ENCODE measurements at places on chromosomes 6 and 20.

GRCh38 chr6:156557251-156557910, 219.8 kb upstream of the ARID1B start:
- no peak for DNase-seq

GRCh38 chr6:40848038-40848437, 191.0 kb downstream of the UNC5CL start:
- DNase-seq, result no peak

- DNase-seq, result no peak
Measured at GRCh38 chr6:42933205-42933604, 3.9 kb downstream of the CNPY3 start.

DNA sequence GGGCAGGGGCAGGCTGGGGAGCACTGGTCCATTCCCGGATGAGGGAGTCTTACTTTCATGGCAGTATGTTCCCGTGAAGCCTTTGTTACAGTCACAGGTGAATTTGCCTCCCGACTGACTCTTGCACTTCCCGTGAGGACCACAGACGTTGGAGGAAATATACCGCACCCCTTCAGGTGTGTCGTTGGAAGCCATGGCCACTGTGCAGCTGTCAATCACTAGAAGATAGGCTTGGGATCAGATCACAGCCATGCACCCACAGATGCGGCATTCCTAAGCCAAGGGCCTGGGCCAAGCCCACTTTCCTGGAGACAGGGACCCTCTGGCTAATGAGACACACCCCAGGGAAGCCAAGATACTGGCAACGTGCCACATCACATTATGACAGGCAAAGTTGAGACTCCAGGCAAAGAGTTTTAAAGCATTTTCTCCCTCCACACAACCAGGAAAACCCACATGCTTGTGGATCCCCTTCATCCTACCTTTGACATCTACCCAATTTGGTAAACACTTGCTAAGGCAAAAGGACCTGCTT, 26.8 kb downstream of the JAG1 start:
- no peak for DNase-seq

DNA sequence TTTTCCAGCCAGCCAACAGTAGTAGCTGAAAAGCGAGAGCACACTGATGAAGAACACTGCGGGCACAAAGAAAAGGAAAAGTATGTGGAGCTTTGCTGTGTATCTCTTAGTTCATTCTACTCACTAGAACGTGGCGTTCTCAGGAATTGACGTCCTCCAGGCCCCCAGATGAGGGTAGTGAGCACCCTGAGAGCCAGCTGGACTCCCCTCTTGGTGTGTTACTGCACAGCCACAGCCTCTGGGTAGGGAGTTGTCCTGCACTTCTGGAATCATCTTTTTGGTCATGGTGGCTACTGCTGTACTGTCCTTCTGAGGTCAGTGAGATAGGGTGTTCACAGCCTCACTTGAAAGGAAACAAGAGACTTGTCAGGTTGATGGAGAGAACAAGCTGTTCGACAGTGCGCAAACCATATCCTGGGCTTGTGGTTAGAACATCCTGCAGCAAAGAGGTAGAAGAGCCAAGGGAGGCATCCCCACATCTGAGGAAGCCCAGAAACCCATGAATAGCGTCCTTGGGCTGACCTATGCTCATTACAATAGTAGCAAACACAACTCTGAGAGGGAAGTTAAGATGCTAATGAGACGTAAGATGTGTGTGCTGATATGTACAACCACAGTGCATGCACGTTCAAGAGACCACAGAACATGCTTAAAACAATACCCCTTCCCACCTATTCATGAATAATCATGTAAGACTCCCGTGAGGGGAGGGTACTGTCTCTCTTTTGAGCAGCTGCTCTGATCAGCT, 14.6 kb upstream of the HLA-F start:
- DNase-seq, result no peak

DNA sequence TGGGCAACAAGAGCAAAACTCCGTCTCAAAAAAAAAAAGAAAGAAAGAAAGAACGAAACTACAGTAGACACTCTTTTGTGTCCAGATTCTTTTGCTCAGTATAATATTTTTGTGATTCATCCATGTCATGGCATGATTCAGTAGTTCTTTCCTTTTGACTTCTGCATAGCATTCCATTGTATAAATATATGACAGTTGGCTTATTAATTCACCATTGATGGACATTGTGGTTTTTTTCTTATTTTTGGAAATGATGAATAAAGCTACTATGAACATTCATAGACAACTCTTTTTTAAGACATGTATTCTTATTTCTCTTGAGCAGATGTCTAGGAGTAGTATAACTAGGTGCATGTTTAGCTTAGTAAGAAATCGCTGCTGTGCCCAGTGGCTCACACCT, 10.3 kb upstream of the IER3 start:
- peak; percentile 90 for DNase-seq

DNA sequence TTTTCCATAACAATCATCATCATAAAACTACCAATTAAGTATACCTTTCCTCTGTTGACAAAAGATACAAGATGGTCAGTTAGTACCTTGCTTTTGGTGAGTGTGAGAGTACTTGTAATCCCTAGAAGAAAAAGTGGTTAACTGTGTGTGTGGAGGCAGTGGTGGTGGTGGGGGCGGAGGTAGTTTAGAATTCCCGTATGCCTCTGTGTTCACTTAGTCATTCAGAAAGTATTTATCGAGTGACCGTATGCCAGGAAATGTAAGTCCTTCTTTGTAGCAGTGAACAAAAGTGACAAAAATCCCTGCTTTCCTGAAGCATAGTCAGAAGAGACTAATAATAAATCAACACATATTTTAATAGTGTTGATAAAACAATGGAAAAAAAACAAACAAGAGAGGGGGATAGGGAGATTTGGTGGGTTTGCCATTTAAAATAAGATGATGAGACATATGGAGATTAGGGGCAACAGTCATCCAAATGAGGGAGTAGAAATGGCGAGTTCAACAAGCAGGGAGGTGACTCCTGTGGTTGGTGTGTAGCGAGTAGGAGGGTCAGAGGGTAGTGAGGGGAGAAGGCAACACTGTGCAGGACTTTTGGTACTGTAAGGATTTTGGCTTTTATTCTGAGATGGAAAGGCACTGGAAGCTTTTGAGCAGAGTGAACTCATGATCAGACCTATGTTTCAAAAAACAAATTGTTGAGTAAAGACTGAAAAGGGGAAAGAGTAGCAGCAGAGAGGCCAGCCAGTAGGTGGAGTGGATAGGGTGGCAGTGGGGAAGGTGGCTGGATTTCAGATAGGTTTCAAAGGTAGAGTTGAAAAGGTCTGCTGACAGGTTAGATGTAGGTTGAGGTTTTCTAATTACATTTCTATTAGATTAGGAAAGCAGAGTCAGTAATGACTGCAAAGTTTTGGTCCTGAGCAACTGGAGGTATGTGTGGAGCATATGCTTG, 40.3 kb upstream of the SIM1 start:
- peak; percentile 80 for DNase-seq

DNA sequence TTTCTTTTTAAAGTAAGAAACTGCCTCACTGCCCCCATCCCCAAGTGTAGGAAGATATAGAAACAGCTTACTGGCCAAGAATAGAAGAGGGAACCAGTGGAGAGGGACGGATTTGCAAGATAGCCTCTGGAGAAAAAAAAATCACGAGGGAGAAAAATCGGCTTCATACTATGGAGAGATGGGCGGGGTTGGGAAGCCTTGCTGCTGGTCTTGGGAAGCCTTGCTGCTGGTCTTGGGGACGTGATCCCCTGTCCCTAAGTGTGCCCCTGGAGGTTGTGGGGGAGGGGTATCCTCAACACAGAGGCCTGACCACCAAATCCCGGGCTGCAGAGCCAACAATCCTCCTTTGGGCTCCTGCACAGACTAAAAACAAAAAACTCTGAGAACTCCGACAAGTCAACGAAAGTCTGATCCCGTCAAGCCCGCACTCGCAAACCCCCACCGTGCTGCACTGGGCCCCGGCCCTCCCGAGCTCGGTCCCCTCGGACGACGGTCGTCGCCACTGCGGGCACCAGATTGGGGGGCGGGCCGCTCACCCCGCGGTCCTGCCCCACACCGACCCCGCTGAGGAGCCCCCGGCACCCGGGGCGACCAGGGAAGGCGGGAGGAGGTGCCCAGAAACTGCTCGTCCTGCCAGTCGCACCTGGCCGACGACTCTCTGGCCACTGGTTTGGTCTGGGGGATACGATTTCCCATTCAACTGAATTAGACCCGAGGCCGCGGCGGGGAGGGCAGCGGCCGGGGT, 750 bp downstream of the MAP7 start:
- DNase-seq, result peak; percentile 3

GRCh38 chr6:23663652-23664051, 462.4 kb upstream of the NRSN1 start:
- DNase-seq, result no peak

- DNase-seq, result no peak
Measured at GRCh38 chr6:139184459-139184858, 49.6 kb downstream of the HECA start.

DNA sequence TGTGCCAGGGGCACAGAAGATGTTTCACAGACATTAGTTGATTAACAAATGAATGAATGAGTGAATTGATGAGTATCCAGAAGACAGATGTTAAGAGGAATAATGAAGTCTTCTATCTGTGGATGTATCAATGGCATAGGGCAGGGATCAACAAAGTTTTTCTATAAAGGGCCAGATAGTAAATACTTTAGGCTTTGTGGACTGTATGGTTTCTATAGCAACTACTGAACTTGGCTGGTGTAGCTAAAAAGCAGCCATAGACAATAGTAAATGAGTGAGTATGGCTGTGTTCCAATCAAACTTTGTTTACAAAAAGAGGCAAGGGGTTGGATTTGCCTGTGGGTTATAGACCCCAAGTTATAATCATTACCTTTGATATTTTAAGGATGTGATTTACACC, 144.0 kb downstream of the PRL start:
- DNase-seq, result no peak

DNA sequence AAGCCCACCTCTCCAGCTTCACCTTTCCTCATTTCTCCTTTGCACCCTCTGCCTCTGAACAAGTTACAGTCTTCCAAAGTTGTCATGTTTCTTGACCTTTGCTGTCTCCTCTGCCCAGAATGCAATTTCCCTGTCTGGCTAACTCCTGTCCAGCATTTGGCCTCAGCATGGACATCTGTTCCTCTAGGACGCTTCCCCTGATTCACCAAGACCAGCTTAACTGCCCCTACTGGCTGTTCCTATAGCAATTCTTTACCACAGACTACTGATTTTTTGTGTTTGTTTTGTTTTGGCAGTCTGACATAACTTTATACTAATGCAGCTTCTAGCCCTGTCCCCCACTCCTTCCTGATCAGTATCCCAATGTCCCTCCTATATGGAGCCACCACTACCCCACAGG, 13.4 kb downstream of the GNL1 start:
- DNase-seq, result no peak

DNA sequence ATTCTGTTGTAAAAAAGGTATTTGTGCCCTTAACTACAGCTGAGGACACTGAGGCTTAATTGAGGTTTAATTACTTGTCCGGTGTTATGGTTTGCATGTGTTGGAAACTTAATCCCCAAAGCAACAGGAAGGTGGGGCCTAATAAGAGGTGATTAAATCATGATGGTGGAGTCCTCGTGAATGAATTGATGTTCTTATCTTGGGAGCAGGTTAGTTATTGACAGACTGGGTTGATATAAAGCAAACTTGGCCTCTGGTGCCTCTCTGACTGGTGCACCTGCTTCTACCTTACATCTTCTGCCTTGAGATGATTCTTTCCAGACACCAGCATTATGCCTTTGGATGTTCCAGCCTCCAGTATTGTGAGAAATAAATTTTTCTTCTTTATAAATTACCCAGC, 306.5 kb upstream of the HS3ST5 start:
- DNase-seq, result no peak

DNA sequence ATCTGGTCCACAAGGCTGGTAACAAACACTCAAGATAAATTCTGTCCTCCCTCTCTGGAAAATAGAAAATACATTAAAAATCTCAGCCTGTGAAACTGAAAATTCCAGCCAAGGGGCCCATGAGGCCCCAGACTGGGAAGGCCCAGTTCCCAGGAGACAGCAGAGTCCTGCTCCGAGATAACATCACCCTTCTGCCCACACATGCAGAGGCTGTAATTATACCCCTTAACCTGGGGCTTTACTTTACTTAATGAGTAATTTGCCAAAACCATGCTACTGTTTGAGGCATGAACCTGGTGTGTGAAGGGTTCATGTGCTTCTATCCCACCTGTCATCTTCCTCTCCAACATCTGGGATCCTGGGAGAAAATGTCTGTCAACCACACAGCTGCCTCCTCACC, 398.9 kb upstream of the SULF2 start:
- DNase-seq, result no peak

DNA sequence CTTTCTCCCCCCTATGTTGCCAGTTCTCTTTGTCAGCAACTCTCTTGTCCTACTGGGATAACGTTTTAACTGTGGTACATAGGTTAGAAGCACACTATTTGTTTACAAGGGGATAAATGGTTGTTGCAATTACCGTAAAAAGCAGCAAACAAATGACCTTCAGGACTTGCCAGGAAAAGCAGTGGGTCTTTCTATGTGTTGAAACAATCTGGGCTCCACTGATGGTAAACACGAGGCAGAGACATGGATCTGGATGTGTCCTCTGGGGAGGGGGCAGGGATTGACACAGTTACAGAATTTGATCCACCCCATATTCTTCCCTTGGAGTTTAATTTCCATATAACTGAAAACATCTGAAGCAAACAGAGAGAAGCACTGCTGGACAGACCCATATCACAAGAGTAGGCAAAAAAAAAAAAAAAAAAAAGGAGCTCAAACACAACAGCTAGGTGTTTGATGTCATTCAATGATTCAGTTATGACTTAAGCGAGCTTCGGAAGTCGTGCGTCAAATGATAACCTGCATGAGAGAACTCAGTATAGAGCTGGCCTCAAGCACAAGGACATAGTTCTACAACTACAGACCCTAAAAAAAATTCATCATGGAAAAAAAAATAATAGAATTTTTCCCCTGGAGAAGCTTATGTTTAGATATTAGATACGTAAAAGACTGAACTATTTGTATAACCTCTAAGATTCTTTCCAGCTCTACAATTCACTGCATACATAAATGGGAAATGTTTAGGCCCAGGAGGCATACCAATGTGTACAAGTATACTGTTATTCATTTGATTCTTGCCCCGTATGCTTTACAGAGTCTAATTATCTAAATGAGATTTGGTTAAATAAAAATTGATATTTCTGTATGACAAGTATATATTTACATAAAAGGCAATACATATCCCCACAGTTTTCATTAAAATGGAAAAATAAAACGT, 127.7 kb downstream of the ALDH8A1 start:
- peak; percentile 51 for DNase-seq

DNA sequence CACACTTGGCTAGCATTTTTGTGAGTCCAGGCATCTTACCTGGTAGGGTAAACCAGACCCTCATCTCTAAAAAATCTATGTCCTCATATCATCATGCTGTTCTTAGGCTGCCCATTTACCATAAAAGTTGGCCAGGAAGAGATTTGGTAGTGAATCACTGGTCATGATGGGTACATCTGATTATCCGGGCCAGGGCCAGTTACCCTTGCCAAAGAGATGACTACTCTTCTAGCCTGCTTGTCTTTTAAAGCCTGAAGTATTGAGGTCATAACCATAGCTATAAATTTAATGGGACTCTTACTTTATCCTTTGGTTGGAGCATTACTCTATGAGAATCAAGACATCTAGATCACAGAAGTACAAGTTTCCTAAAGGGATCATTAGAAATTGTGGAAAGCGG, 276.8 kb downstream of the TENT5A start:
- DNase-seq, result no peak

- no peak for DNase-seq
Measured at GRCh38 chr20:37498066-37498665, 22.9 kb upstream of the NNAT start.

GRCh38 chr6:142385352-142385751, 83.5 kb downstream of the ADGRG6 start:
- no peak for DNase-seq

GRCh38 chr20:19682249-19682648, 75.8 kb upstream of the RIN2 start:
- DNase-seq, result no peak

Data from cardiac fibroblast (primary cell).